Activated CD4-positive, alpha-beta T cell treated with anti-CD3 and anti-CD28 coated beads, Interleukin-2, amount 50 U/mL, for 1 hour (primary cell): ENCODE measurements at places on chromosomes 12 and 14.

- no peak for DNase-seq
Measured at GRCh38 chr12:54128416-54128815, 60.4 kb downstream of the SMUG1 start.

- DNase-seq: no peak
Measured at GRCh38 chr12:92929983-92930382, 888 bp upstream of the EEA1 start.

GRCh38 chr12:113154351-113154973, 4.9 kb downstream of the CFAP73 start:
- peak; percentile 18 for DNase-seq

GRCh38 chr14:60878536-60878935, 102.3 kb downstream of the TRMT5 start:
- no peak for DNase-seq

DNA sequence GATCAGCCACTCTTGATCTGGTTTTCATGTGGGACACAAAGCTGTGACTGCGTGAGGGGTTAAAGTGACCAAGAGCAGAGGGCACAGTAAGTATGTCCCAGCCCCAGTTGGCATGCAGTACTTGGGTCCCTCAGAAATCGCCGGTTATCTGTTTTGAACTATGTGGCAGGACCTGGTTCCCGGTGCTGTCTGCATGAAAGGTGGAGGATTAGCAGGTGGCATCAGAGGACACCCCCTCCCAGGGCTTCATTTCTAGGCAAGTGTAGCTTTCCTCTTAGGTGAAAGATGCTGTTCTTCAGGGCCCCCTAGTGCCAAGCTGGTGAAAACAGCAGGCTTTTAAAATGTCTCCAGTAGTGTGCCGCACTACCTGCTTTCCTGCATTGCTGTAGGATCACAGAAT, 57.1 kb downstream of the ATG14 start:
- peak; percentile 62 for DNase-seq

GRCh38 chr12:14171106-14171505, 189.7 kb upstream of the GRIN2B start:
- DNase-seq: no peak

GRCh38 chr12:54300732-54301427, at the start of gene NFE2:
TSS of gene NFE2 (minus strand) at chr12:54301015. CDS start at chr12:54295248, 5,767 bp downstream.
- peak; percentile 34 for DNase-seq

DNA sequence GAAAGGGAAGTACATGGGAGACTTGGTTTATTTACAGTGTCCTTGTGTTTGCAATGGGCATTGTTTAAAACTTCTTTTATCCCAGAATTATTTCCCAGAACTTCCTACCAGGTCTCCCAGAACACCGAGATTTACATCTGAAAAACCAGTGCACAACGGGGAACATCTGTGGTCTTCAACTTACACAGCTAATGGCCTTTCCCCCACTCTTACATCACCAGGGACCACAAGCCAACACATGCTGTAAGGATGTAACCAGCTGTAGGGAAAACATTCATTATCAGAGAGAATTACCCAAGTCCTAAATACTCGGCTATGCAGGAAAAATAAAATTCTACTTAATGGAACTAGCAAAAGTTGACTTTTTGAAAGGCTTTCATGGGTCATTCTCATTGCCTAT, 267.6 kb downstream of the DUSP6 start:
- no peak for DNase-seq

- no peak for DNase-seq
Measured at GRCh38 chr14:35900741-35901140, 74.6 kb downstream of the BRMS1L start.

- DNase-seq: no peak
Measured at GRCh38 chr14:68639000-68639757, 153.7 kb downstream of the ZFP36L1 start.

DNA sequence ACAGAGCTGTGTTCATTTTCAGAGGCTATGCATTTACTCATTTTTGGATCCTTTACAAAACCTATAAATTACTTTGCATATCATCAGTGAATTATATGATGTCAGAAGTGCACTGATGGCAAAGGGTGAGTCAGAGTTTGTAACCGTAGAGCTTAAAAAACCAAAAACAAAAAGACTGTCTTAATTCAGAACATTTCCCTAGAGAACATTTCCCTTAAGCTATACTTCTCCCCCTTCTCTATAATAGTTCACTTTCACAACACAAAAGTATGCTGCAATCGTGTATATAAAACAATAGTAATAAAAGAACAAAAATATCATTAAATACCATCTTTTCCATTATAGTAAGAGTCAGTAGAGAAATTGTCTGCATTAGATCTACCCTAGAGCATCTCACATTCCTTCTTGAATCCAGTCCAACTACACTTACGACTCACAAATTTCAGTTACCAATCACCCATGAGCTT, 934.9 kb downstream of the LRFN5 start:
- no peak for DNase-seq

- no peak for DNase-seq
Measured at GRCh38 chr14:102344485-102344884, 18.2 kb downstream of the CINP start.

DNA sequence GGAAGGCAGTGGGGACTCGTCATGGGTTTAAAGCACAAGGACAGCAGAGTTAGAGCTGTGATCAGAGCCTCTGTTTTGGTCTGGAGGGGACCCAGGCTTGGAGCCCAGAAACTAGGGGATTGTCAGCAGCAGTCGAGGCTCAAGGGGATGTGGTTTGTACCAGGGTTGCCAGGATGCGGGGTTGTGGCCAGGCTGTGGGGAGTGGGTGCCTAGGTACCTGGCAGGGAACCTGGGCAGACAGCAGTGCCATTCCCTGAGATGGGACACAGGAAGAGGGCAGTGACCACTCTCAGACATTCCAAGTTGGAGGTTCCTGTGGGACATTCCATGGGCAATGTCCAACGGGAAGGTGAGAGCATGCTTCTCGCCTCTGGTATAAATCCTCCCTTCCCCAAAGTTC, 222.3 kb downstream of the SLC41A2 start:
- no peak for DNase-seq

DNA sequence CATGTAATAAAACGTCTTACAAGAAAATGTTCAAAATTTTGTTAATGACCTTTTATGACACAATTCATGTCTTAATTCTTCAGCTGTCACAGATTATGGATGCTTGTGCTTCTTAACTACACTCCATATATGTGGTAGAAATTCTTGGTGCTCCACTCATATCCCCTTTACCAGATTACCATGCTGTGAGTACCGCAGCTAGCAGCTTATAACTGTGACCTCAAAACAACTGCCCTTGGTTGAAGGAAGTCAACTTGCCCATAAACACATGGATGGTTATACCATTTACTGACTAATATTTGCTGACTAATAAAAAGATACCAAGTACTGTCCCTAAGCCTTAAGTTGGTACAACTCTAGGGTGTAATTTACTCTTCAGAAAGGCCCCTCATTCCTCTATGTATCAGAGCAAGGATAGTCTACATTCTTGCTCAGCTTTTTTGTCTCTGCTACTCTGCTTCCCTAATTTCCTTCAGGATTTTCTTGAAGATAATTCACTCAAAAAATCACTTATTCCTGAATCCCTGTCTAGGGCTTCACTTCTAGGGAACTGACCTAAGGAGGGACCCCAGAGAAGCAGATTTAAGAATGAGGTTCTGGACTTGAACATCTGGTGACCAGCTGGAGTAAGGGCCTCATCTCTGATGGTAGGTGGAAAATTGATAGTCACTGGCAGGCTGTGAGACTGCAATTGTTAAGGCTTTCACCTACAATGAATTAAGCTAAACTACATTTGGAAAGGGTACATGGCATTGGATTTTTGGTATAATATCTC, 152.3 kb downstream of the SLC6A15 start:
- DNase-seq: no peak

DNA sequence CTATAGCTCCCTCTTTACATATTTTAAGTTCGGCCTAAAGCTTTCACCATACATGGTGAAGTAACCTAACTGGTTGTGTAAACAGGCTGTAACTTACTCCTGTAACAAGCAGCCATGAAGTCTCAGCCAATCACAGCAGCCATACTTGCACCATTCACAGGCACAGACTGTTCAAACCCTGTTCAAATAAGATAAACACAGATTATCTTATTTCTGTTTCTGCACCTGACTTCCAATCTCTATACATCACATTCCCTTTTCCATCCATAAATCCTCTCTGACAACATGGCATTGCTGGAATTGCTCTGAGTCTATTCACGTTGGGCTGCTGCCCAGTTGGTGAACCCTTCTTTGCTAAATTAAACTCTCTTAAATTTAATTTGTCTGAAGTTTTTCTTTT, 34.5 kb upstream of the ARID2 start:
- no peak for DNase-seq

GRCh38 chr12:11171969-11172675, 1.1 kb downstream of the SMIM10L1 start:
- DNase-seq: no peak

DNA sequence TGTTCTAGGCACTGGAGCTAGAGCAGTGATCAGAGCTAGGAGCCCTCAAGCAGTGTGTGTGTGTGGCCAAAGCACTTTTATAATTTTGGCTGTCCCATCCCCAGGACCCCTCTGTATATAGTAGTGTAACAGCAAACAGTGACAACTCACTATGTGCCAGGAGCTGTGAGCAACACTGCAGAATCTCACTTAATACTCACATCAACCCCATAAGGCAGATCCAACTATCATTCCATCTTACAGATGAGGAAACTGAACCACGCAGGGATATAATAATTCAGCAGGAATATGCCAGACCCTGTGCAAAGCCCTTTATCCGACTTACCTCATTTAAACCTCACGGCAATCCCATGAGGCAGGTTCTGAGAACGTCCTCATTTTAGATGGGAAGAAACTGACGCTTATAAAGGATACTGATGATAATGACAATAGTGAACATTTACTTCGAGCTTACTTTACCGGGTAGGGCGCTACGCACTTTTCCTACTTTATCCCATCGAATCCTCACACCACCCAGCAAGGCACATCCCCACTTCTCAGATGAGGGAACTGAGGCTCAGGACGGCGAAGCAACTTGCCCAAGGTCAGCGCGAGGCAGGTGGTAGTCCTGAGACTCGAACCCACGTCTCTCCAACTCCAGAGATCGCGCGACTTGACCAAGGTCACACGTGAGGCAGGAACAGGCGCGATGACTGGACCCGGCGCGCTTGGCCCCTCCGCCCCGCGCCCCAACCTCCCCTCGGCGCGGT, 687 bp downstream of the RAB35 start:
- no peak for DNase-seq

DNA sequence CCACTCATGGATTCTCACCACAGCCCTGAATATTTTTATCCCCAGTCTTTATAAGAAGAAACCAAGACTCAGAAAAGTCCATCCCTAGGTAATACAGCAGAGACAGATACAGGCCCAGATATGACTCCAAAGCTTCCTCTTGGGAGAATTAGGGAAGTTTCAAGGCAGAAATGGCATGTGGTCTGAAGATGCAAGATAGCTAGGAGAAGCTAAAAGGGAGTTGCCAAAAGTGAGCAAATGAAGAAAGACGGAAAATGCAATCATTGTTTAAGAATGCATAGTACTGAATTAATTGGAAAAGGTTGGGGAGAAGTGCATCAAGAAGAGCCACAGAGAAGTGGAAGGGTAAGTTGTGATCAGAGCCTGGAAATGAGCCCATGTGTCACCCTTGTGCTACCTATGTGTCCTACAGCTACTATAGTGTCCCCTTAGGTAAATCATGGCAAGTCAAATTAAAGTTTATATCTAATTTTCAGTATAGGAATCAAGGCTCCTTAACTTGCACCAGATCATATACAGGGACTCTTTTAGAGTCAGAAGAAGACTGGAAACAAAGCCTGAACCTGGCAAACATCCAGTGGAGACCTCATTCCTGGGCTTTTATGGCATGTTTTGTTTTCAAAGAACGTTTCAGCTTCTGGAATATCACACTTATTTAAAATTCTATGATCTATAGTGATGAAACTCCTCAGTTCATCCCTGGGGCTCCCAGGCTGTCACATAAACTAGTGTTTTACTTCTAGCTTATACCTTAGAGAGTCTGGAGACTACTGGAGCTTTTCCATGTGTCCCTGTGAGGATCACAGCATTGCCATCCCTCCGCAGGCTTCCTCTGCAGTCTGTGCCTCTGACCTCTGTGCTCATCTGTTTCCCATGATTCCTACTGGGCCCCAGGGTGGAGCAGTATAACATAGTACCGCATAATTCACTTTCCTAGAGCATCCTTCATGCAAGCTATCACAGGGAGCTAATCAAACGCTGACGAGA, 189.0 kb upstream of the CDKN3 start:
- DNase-seq: no peak

DNA sequence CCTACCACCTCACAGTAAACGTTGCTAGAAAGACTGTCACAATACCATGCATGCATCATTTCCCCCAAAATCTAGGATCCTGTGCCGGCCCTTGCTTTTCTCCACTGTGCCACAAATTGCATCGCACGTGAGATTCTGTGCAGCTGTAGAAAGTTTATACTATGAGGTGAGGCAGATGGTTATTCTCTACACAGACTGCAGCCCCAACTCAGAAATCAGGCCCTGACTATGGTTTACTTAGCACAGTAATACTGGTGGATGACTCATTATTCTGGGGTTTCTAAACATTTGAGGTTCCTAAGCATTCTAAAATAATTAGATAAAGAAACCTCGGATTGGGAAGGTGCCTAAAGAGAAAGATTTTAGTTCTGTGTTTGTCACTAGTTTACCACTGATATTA, 163.8 kb upstream of the CCDC198 start:
- DNase-seq: no peak

DNA sequence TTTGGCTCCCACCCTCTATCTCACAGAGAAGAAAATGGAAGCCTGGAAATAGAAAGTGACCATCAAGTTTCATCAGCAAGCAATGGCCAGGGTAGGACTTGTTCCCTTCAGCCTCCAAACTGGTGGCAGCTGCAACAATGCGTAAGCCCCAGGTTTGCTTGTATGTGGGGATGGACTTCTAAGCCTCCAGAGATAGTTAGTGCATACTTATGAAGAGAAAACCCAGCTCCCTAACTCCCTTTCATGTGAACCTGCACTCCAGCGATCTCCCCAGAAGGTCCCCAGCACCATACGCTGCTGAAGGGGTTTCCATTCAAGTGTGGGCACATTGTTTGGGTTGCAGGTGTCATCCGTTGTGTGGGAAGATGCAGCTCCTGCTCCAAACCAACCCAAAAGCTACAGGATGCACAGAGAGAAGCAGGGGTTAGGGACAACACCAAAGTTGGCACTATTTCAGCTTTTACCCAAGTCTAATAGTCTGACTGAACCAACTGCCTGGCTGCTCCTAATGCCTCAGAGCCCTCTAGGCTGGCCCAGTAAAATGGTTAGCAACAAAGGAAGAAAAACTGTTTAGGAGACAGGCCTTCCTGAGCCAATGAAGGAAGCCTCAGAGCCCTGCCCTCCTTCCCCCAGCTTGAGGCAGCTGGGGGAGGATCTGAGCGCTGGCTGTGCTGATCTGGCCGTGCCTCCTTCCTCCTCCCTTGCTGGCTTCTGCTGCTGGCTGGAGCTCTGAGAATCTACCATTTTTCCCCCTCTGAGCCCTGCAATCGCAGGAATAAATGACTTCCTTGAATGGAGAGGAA, 12.3 kb downstream of the ZFP36L1 start:
- DNase-seq: peak; percentile 33

DNA sequence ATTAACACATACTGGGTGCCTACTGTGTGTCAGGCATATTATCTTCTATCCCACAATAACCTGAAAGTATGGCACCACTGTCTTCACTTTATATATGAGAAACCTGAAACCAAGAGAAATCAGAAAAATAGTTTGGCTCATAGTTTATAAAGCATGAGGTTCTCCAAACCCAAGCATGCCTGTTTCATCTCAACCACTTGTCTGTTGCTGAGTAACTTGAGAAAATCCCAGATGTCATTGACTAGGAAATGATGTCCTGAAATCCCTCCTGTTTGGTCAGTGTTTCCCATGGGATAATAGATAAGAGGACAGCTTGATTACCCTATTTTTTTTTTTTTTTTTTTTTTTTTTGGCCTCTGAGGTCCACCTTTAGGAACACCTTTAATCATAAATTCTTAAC, 2.6 kb upstream of the IFNG-AS1 start:
- no peak for DNase-seq

GRCh38 chr14:50107850-50108249, 8.5 kb downstream of the VCPKMT start:
- no peak for DNase-seq
